ENCODE measurements at places on chromosomes 12 and 14.

- no peak for DNase-seq
These were observed 207.2 kb downstream of the SLC5A8 start for GRCh38 chr12:101002696-101003419.

- no peak for DNase-seq
These were observed 200.3 kb upstream of the NAV3 start for GRCh38 chr12:77630344-77630743.

DNA sequence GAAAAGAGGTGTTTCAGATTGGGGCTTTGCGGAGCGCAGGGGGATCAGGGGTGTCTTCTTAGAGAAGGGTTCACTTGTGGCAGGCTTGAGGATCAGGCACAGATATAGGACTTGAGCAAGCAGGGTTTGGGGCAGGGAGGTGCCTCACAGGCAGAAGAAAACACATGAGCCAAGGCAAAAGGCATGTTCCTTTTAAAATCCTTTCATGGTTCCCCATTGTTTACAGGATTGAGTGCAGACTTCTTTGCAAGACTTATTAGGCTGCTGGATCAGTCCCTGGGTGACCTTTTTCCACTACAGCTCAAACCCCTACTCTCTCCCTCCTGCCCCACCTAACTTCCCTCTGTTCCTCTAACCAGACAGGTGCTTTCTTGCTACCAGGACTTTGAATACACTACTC, 19.7 kb downstream of the HSPB8 start:
- DNase-seq = no peak

DNA sequence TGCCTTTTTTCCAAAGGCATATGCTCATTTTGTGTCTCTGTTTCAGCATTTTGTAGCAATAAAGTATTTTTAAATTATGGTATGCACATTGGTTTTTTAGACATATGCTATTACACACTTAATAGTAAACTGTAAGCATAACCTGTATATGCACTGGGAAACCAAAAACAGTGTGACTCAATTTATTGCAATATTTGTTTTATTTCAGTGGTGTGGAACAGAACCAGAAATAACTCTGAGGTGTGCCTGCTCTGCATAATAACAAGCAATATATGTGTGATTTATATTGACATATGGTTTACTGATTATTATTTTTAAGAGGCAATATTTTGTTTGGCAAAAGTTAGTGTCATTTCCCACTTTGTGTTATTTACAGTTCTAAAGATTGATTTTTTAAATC, 126.6 kb upstream of the CPNE8 start:
- DNase-seq = no peak

DNA sequence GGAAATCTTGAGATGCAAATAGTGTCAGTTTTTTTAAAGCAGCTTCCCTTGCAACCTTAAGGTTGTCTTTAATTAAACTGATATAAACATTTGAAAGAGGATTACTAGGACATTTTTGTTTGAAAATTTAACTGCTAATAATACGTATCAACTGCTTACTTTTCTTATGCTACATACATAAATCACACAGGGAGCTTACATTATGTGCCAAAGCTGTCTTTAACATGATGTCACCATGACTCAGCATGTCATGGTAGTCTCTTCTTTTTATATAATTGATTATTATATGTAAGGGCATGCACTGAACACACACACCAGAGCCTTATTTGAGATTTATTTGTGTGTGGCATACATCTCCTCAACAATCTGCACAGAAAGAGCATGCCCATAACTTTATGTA, 63.0 kb upstream of the PTHLH start:
- no peak for DNase-seq

- DNase-seq = no peak
These were observed 225 bp downstream of the CLEC2B start for GRCh38 chr12:9868951-9869306.

GRCh38 chr12:113601656-113602263, 130.1 kb upstream of the LHX5 start:
- no peak for DNase-seq

DNA sequence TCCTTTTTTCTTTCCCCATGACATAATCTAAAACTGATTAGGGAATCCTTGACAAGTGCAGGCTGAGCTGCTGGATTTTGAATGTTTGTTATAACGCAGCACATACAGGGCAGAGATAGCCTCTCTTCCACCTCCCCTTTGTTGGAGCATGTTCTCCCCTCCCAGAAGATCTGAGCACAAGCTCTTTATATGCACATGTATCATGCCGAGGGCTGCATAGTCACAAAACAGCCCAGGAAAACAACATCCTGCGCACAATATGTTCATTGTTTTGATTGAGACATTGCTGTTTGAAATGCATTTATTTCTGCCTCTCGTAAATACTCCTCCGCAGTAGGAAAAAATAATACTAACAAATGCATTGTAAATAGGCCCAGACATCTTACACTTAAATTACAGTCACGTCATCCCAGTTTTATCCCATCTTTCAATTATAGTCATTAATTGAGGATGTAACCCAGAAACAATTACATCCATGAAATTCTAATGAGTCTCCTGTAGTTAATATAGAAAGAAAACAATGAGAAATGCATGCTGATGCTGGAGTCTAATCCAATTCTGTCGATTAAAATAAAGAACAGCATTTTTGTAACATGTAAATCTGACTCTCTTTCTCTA, 401.8 kb downstream of the BTG1 start:
- DNase-seq = no peak
